Fibroblast of the conjunctiva (primary cell): ENCODE measurements at places on chromosomes 13 and 19.

- no peak for DNase-seq
These were observed 9.3 kb upstream of the LDLR start for GRCh38 chr19:11079999-11080398.

GRCh38 chr19:44627631-44628030 is 14.3 kb downstream of the IGSF23 start:
- no peak for DNase-seq

- DNase-seq = no peak
These were observed 541.6 kb downstream of the SUCLA2 start for GRCh38 chr13:47459512-47459911.

DNA sequence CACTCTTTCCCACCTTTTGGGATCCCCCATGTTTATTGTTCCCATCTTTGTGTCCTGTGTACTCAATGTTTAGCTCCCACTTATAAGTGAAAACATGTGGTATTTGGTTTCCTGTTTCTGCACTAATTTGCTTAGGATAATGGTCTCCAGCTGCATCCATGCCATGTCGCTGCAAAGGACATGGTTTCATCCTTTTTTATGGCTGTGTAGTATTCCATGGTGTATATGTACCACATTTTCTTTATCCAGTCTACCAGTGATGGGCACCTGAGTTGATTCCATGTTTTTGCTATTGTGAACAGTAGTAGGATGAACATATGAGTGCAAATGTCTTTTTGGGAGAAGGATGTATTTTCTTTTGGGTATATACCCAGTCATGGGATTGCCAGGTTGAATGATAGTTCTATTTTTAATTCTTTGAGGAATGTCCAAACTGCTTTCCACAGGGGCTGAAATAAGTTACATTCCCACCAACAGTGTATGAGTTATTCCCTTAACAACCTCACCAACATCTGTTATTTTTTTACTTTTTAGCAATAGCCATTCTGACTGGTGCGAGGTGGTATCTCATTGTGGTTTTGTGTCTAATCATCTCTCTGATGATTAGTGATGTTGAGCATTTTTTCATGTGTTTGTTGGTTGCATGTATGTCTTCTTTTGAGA is 55.7 kb upstream of the MEDAG start:
- DNase-seq = no peak

GRCh38 chr19:3516675-3517207 is 10.6 kb downstream of the FZR1 start:
- no peak for DNase-seq

DNA sequence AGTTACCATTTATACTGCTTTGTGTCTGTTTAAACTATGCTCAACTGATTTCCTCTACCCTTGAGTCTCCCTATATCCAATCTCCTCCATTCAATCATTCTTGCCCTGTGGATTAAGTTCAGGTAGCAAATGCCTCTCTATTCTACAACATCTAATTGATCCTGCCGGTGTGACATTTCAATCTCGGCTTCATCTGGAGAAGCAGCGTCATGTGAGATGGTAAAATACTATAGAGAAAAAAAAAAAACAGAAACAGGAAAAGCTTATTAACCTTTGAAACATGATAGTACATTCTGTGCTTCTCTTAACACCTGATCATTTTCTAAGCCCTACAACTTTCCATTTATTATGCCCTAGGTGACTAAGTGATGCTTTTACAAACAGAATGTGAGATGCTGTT is 89.4 kb downstream of the KCTD12 start:
- DNase-seq = no peak

- DNase-seq = no peak
These were observed 22.3 kb downstream of the IRS2 start for GRCh38 chr13:109764045-109764444.

DNA sequence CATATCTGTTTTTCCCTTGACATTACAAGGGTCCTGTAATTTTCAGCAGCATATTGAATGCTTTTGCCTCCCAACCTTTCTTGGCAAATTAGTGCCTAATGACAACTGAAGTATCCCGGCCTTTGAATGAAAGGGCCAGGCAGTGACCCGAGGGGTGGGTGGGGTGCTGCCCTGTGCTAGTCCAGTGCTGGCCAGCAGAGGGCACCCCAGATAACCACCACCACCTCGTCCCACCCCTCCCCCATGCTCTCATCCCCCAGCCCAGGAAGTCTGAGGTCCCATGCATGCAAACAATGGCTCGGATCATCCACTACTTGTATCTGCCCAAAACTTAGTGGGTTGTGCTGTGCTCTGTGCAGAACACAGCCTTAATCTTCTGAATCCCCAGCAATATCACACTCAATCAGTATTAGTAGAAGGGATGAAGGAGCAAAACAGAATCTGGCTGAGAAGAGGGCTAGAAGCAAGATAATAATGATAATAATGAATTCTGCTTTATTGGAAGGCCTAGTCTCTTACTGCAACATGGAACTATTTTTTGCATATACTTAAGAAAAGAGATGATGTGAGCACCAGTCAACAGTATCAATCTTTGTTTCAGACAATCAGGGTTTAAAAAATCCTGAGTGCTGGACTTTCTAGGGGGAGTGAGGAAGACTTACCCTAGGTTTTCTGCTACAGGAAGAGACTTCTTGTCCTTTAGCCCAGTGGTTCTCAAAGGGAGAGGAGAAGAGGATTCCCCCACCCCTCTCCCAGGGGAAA is 3.8 kb downstream of the ATP12A start:
- no peak for DNase-seq

DNA sequence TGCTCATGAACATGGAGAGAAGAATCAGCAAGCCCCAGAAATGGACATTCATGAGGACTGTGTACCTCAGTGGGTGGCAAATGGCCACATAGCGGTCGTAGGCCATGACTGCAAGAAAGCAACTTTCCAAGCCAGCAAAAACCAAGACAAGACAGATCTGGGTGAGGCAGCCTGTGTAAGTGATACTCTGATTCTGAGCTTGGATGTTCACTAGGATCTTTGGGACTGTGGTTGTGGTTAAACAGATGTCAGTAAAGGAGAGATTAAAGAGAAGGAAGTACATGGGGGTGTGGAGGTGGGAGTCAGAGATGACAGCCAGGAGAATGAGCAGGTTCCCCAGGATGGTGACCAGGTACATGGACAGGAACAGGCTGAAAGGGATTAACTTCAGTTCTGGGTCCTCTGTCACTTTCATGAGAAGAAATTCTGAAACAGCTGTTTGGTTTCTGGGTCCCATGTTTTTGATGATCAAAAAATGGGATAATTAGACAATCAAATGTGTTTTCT is at the start of gene OR7G1:
TSS of gene OR7G1 (minus strand) at position 457 of the 507 bp plus-strand sequence. CDS start at position 457, 0 bp downstream.
- no peak for DNase-seq

GRCh38 chr13:89852570-89852969 is 1494.9 kb upstream of the MIR17HG start:
- DNase-seq = no peak

DNA sequence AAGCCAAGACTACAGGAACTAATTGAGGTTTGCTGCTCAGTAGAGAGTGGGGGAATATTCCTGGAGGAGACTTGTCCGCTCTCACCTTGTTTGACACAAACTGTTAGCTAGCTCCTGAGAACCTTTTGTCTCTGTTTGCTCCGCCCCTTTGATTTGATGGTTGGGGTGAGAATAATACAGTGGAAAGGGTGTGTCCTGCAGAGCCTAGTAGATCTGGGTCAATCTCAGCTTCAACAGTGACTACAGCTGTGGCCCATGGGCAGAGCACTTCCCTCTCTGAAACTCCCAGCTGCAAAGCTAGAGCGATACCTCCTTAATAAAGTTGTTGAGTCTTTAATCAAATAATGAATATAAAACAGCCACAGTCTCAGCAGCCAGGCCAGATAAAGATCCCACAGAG is 576.7 kb downstream of the DIAPH3 start:
- DNase-seq = no peak

- DNase-seq = no peak
These were observed 582.5 kb downstream of the EFNB2 start for GRCh38 chr13:105952973-105953290.

DNA sequence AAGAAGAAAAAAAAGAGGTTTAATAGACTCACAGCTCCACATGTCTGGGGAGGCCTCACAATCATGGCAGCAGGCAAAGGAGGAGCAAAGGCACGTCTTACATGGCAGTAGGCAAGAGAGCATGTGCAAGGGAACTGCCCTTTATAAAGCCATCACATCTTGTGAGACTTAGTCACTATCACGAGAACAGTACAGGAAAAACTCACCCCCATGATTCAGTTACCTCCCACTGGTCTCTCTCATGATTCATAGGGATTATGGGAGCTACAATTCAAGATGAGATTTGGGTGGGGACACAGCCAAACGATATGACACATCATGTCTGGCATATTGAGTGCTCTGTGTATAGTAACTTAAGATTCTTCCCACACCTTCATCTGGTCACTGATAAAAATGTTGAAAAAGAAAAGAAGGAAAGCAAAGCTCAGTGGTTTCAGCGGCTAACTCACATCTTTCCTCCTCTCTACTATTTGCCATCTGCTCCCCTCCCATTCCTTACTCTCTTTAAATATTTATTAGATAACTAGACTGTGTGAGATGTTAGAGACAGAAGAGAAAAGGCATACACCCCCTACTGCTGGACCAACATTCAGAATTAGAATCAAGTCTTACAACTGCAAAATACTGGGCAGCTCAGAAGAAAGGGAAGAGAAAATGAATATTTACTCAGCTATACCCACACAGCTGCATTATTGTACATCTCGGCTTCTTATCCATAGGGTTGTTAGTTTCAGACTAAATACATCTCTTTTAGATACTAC is 60.1 kb upstream of the AKAP11 start:
- no peak for DNase-seq

DNA sequence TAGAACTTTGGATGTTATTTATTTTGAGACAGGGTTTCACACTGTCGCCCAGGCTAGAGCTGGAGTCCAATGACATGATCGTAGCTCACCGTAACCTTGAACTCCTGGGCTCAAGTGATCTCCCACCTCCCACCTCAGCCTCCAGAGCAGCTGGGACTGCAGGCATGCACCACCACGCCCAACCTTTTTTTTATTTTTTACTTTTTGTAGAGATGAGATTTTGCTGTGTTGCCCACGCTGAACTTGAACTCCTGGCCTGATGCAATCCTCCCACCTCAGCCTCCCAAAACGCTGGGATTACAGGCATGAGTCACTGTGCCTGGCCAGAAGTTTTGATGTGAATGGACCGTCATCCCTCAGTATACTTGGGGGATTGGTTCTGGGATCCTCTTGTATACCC is 13.7 kb downstream of the ANKRD27 start:
- DNase-seq = no peak

- DNase-seq = no peak
These were observed 68.7 kb downstream of the RAP2A start for GRCh38 chr13:97502706-97503105.

- DNase-seq = no peak
These were observed 111.0 kb downstream of the HSPH1 start for GRCh38 chr13:31050486-31051400.

GRCh38 chr19:9552536-9553274 is 14.3 kb upstream of the ZNF426 start:
- no peak for DNase-seq

DNA sequence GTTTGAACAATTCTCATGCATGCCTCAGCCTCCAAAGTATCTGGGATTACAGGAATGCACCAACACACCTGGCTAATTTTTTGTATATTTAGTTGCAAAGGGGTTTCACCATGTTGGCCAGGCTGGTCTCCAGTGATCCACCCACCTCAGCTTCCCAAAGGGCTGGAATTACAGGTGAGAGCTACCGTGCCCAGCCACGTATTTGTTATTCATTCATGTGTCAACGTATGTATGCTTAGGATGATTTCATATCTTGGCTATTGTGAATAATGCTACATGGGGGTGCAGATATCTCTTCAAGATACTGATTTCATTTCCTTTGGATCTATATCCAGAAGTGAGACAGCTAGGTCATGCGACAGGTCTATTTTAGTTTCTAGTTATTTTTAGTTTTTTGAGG is 113.4 kb downstream of the TSHZ3 start:
- DNase-seq = no peak

DNA sequence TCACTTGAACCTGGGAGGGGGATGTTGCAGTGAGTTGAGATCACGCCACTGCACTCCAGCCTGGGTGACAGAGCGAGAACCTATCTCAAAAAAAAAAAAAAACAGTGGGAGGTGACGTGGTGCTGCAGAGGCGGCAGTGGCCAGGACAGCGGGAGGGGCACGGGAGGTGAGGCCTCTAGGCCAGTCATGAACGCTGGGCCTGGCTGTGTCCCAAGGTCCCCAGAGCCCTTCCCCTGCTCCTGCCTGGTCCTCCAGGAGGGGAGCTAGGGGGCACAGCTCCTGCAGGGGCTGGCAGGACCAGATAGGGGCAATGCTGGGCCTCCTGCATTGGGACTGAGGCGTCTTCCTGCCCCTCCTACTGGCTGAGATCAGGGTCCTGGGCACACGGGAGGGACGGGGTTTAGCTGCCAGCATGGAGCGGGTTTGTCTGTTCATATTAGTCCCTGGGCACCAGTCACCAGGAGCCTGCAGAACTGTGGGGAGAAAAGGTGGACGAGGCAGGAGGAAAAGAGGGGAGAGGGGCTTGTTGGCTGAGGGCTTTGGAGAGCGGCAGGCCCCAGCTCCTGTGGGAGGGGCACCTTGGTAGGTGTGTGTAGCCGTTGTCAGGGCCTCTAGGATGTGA is 4.5 kb downstream of the MAP2K7 start:
- DNase-seq = no peak

DNA sequence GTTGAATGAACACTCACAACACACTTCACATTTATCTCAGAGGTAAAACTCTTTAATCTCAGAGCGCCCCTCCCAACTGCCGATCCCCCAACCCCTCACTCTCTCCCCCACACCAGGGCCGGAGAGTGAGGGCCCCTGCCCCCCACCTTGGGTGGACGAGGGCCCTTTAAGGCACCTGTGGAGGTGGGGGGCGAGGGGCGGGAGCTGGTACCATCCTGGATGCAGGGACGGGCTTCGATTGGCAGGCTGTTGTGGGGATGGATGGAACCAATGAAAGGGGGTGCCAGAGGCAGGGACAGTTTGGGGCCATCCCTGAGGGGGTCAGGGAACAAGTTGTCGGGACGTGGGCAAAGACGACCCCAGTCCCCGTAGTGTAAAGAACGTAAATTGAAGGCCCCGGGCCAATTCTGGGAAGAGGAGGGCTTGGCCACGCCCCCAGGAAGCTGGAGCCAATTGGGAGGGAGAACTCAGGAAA is 1.7 kb upstream of the PNKP start:
- DNase-seq = no peak

GRCh38 chr19:38278751-38279150 is 14.4 kb downstream of the SPINT2 start:
- no peak for DNase-seq
